ENCODE measurements at places on chromosomes 6 and 20.

DNA sequence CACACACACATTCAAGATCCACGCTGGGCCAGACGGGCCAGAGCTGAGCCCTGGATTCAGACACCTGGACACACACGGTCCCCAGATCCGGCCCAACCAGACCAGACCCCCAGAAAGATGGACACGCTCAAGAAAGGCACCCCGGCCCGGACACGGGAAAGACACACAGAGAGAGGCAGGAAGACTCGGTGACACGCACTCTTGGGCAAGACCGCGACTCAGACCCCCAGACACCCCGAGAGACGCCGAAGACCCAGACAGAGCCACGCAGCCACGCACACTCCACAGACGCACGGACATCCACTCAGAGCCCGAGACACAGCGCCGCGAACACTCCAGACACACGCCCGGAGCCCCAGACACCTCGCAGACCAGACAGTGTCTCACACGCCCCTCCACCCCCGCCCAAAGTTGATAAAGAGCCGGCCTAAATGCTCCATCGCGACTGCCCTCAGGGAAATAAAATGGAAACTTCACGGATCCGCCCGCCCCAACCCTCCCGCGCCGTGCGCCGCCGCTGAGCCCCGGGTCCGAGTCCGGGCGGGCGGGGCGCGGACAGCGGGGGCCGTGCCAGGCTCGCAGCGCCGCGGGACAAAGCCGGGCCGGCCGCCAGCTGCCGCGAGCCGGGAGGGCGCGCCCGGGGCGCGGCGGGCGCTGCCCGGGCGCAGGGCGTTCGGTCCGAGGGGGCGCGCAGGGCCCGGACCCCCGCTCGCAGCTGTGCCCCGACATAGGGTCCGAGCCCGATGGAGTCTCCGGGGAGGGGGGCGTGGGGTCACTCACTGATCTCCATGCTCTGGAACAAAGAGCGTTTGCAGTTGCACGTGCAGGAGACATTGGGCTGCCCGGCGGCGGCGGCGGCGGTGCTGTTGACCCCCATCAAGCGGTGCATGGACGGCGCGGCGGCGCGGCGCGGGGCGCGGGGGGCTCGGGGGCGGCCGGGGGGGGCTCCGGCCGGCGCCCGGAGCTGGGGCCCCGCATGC is 831 bp downstream of the PMEPA1 start:
- no peak for DNase-seq

GRCh38 chr6:110512991-110513390 is 36.6 kb upstream of the SLC22A16 start:
- no peak for DNase-seq

- no peak for DNase-seq
Measured at GRCh38 chr20:46642265-46642968, 8.8 kb downstream of the SLC13A3 start.

DNA sequence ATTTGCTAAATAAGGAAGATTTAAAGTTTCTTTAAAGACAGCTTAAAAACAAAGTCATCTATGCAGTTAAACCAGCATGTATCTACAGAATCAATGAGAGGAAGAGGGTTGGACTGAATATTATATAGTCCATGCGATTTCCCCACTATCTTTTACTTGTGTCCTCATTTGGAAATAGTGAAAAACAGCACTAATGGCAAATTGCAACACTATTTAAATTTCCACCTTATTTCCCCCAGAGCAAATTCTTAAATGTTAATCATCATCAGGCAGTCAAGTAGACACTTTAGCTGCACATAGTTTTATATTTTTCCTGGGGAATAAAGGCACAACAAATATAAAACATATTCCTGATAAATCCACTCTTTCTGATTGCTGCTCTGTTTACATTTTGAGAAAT is 114.6 kb downstream of the LCA5 start:
- DNase-seq: no peak

- no peak for DNase-seq
Measured at GRCh38 chr6:21115111-21115510, 478.4 kb upstream of the SOX4 start.

GRCh38 chr6:122109075-122109474 is 290.4 kb upstream of the HSF2 start:
- DNase-seq: no peak

DNA sequence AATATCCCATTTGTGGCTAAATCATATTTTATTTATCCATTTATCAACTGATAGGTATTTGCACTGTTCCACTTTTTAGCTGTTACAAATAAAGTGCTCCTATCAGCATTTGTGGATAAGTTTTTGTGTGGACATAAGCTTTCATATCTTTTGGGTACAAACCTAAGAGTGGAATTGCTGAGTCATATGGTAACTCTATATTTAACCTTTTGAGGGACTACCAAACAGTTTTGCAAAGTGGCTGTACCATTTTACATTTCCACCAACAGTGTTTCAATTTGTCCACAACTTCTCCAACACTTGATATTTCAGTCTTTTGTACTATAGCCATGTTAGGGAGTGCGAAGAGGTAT is 23.6 kb upstream of the ECHDC1 start:
- no peak for DNase-seq

All from stimulated activated CD4-positive, alpha-beta T cell treated with anti-CD3 and anti-CD28 coated beads, Interleukin-1b, Interleukin-23, amount 100 ng/mL, for 48 hours (primary cell).